Transverse colon (tissue), 4 donors: ENCODE measurements at places on chromosomes 12 and 14. TPM values are rescaled to one million over a fixed set of nuclear protein-coding genes. Genes with fewer than 3 reads are reported as not detected.
A peak's percentile ranks its signal among the peaks of the same experiment; 100 is the strongest.

- no peaks in the 10 kb centered on the region for H3K36me3 ChIP-seq
- H3K4me1 ChIP-seq, result no peaks in the 10 kb centered on the region
- peak; percentile 10 for DNase-seq
- no peak overlapping the region for H3K27ac ChIP-seq
- no peaks in the 10 kb centered on the region for H3K27me3 ChIP-seq
Measured at GRCh38 chr12:89087149-89087825, 265.0 kb downstream of the DUSP6 start.

DNA sequence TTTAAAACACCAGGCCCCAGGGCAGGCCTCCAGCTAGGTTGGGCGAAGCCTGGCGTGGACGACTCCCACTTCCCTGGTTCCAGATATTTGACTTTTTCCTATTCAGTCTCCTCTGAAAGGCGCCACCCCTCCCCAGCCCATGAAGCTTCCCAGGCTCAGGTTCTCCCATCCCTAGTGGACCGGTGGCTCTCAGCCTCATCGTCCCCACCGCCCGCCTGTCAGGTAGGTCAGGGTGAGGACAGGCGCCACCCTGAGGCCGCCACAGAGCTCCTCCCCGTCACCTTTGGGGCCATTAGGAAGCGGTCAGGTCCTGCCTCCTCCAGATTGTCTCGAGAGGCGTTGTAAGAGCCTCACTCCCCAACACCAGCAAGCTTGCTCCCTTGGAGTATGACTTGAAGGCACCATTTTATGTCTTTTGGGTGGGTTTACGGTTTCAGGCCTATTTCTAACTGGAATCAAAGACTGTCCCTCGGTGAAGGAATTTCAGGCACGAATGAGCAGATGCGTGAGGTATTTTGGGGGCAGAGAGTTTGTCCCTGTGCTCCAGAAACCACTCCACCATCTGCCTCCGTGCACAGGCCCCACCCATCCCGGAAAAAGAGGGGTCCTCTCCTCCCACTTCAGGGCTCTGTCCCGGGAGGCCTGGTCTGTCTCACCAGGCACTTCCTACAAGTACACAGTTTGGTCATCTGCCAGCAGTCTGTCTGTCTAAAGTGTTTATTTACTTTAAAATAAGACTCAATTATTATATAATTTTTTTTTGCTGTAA lies 55.6 kb downstream of the TSPAN9 start:
- no peaks in the 10 kb centered on the region for H3K27me3 ChIP-seq
- H3K36me3 ChIP-seq, result no peaks in the 10 kb centered on the region
- H3K4me3 ChIP-seq, result no peak overlapping the region
- no peak overlapping the region for H3K27ac ChIP-seq
- no peak for DNase-seq

DNA sequence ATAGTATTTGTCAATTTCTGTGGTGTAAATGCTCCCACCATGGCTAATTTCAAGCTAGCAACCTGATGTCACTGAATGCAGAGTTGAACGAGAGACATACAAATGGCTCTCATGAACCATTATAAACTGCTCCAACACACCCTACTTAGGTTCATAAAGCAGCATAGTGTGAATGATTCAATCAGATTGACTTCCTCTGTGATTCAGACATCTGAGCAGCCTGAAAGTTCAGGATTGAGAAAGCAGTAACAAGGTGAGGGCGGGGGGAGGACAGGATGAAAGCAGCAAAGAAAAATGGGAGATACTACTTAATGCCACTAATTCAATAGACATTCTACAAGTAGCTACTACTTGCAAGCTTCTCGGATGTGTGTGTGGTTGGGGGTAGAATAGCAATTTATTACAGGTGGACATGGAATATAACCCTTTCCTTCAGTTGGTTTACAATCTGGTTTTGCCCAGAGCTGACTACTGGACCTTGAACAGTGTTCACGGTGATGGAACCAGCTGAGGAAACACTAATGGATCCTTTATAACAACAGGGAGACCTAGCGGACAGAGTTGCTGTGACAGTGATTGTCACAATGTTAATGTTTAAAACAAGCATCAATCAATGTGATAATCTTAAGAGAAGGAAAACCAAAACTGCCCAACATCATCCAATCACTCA lies 52.5 kb upstream of the PELI2 start:
- no peak for DNase-seq
- no peaks in the 10 kb centered on the region for H3K27me3 ChIP-seq
- no peaks in the 10 kb centered on the region for H3K4me1 ChIP-seq
- H3K27ac ChIP-seq, result no peak overlapping the region
- no peaks in the 10 kb centered on the region for H3K36me3 ChIP-seq
- H3K4me3 ChIP-seq, result no peak overlapping the region

Gene ASCL1
- not detected for total RNA-seq

DNA sequence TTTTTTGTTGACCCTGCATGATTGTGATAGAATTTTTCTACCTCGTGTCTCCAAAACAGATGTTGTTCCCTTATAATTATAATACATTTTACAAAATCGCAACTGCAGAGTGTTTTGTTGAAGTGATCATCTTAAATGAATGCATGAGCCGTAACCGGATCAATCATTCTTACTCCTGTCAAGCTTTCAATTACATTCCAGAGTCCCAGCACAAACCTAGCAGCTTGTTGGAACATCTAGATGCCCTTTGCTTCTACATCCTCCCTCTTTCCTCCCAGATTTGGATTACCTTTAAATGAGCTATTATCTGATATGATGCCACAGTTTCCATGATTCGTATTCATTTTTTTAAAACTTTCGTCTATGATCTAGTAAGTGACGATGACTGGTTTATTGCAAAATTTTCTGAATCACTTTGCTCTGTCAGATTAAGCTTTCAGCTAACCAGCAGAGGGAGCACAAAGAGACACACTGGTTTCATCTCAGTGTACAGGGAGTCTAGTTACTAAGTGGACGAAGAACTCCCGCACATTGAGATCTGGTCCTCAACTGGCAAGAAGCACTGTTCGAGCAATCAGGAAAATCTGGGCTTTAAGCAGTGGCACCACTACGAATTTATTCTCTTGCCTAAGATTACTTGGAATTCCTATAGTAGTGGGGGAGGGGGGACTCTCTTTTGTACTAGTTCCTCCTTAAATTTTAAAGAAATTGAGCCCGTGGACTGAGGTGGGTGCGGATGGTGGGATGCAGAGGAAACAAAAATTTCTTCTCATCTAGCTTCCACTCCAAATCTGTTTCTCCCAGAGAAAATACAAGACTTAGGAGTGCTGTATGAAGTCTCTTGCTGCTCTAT lies 40.9 kb downstream of the TSHR start:
- peak; percentile 12 for DNase-seq
- peaks cover 18% of the 10 kb centered on the region for H3K27me3 ChIP-seq
- no peak overlapping the region for H3K27ac ChIP-seq
- no peak overlapping the region for H3K4me3 ChIP-seq
- H3K4me1 ChIP-seq, result no peaks in the 10 kb centered on the region
- H3K36me3 ChIP-seq, result no peaks in the 10 kb centered on the region

DNA sequence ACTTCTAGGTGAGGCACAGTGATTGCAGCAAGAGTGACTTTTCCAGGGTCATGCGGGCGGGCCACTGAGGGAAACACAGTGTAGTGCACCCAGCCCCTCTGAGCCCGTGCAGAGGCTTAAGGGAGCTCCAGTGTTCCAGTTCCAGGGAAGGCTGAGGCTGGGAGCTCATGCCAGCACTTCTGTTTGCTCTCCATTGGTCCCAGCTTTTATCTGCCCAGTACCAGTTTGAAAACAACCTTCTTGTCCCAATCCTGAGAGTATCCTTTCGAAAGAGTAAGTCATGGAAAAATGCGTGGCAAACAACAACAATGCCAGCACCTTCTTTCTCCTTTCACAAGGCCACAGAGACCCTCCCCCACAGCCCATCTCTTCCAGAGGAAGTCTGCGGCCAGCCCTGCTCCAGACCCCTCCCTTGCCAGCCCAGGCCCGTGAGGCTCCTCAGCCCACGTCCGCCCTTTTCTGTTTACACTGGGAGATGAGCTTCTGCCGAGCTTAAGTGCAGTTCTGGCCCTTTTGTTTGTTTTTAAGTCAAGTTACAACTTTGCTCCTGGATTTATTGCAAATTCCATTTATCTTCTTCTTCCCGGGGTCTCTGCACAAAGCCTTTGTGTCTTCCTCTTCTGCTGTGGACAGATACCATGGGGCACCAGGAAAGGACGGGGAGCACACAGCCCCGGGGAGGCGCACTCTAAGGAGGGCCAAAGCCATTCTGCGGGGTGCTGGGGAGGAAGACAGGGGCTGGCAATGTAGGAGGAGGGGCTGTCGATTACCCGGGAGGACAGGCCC lies 185.6 kb downstream of the ZFP36L1 start:
- peak; percentile 37 for DNase-seq
- peaks cover 53% of the 10 kb centered on the region for H3K4me1 ChIP-seq
- H3K27ac ChIP-seq, result peak overlapping the region; percentile 76

DNA sequence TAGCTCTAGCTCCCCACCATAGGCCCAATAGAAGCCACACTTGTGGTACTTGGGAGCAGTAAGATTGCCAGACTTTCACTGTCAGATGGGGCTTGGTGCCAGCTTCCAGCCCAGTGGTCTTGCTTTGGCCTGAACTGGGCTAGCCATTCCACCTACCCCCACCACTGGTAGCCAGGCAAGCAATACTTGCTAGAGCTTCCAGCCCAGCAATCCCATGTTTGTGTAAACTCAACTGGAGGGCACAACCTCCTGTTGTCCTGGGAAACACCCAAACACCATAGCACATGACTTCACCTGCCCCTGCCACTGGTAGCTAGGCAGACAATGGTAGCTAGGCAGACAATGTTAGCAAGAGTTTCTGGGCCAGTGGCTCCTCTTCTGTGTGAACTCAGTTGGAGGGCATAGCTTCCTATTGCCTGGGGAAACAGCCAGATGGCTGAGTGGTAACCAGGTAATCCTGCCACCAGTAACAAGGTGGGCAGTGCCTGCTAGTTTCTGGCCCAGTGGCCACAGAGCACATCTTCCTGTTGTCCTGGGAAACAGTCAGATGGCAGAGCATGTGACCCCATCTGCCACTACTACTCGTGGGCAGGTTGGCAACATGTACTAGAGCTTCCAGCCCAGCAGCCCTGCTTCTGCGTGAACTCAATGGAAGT lies 5.6 kb upstream of the OR6C76 start:
- H3K27me3 ChIP-seq, result no peaks in the 10 kb centered on the region
- H3K27ac ChIP-seq, result no peak overlapping the region
- DNase-seq, result no peak
- H3K36me3 ChIP-seq, result no peaks in the 10 kb centered on the region
- H3K4me3 ChIP-seq, result no peak overlapping the region

Gene PIWIL1
- total RNA-seq, result 0.55 TPM

GRCh38 chr14:24367514-24368211 lies at the start of gene NFATC4:
Gene NFATC4 (plus strand): TSS chr14:24368184. CDS start chr14:24368341, 157 bp downstream.
- peak within 1 kb of the TSS; percentile 93 for H3K27ac ChIP-seq
- DNase-seq, result peak; percentile 84
- peaks cover 6% of the 10 kb centered on the region for H3K4me1 ChIP-seq
- no peaks in the 10 kb centered on the region for H3K36me3 ChIP-seq
- H3K27me3 ChIP-seq, result peaks cover 16% of the 10 kb centered on the region

Gene CLEC6A
- total RNA-seq, result not detected

GRCh38 chr14:90547250-90547649 lies 150.4 kb downstream of the CALM1 start:
- H3K36me3 ChIP-seq, result no peaks in the 10 kb centered on the region
- no peak overlapping the region for H3K27ac ChIP-seq
- H3K27me3 ChIP-seq, result no peaks in the 10 kb centered on the region
- no peak for DNase-seq
- peaks cover 8% of the 10 kb centered on the region for H3K4me1 ChIP-seq
- no peak overlapping the region for H3K4me3 ChIP-seq

- peaks cover 2% of the 10 kb centered on the region for H3K27me3 ChIP-seq
- H3K27ac ChIP-seq, result no peak overlapping the region
- H3K4me3 ChIP-seq, result no peak overlapping the region
- H3K4me1 ChIP-seq, result peaks cover 6% of the 10 kb centered on the region
Measured at GRCh38 chr14:99391671-99392070, 89.0 kb downstream of the SETD3 start.

Gene KRT75
- total RNA-seq, result not detected

- no peak overlapping the region for H3K4me3 ChIP-seq
- H3K27me3 ChIP-seq, result no peaks in the 10 kb centered on the region
- H3K27ac ChIP-seq, result no peak overlapping the region
- no peaks in the 10 kb centered on the region for H3K4me1 ChIP-seq
- DNase-seq, result no peak
Measured at GRCh38 chr12:120054293-120054692, 62.3 kb downstream of the RAB35 start.

DNA sequence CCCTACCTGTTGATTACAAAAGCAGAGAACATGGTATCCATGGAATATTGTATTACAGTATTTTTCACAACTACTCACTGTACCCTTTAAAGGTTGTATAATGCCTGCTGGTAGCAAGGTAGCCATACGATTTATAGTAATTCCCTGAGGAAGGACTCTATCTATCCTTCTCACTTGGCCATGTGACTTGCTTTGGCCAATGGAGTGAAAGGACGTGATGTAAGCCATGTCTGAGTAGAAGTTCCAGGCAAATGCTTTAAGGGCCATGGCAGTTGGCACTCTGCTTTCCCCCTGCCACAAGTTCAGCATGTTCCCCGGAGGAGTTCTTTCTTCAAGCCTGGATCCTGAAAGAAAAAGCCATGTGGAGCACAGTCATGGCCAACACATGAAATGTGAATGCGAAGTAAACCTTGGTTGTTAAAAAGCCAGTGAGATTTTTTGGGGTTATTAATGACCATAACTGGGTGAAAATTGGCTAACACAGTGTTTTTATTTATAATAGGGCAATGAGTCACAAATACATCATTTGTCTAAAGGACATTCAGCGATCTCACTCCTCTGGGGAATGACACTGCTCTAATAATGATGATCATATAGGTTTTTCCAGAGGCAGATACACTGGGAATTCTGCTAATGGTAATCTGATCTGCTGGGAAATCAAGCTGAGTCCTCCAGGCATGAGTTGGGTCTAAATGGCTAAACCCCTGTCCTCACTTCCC lies 67.4 kb upstream of the SLC38A2 start:
- no peaks in the 10 kb centered on the region for H3K27me3 ChIP-seq
- no peak overlapping the region for H3K27ac ChIP-seq
- no peaks in the 10 kb centered on the region for H3K36me3 ChIP-seq
- no peak for DNase-seq
- H3K4me3 ChIP-seq, result no peak overlapping the region

DNA sequence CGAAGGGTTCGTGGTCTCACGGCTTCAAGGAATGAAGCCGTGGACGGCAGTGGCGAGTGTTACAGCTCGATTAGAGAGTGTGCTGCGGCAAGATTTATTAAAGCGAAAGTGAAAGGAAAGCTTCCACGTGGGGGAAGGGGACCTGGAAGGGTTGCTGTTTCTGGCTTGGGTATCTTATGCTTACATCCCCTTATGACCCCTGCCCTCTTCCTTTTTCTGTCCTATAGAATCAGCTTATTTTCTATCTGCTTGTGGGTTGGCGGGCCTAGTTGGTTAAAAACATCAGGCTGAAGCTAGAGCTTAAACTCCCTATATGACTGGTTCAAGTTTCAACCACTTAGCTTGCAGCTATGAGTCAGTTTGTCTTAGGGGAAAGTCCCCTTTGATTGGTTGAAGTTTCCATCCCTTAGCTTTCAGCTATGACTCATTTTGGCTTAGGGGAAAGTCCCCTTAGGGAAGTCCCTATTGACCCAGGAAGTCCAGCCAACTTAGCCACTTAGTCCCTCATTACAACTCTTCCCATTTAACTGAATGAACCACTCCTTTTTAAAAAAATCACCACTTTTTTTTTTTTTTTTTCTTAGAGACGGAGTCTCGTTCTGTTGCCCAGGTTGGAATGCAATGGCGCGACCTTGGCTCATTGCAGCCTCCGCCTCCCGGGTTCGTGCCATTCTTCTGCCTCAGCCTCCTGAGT lies 1494.7 kb upstream of the TMEM132C start:
- no peaks in the 10 kb centered on the region for H3K27me3 ChIP-seq
- peak overlapping the region; percentile 6 for H3K4me3 ChIP-seq
- peak overlapping the region; percentile 48 for H3K27ac ChIP-seq
- DNase-seq, result peak; percentile 15
- H3K4me1 ChIP-seq, result no peaks in the 10 kb centered on the region
